Muscle of back (tissue), 13 donors: ENCODE measurements at places on chromosomes 4 and X.
A peak's percentile ranks its signal among the peaks of the same experiment; 100 is the strongest.

DNA sequence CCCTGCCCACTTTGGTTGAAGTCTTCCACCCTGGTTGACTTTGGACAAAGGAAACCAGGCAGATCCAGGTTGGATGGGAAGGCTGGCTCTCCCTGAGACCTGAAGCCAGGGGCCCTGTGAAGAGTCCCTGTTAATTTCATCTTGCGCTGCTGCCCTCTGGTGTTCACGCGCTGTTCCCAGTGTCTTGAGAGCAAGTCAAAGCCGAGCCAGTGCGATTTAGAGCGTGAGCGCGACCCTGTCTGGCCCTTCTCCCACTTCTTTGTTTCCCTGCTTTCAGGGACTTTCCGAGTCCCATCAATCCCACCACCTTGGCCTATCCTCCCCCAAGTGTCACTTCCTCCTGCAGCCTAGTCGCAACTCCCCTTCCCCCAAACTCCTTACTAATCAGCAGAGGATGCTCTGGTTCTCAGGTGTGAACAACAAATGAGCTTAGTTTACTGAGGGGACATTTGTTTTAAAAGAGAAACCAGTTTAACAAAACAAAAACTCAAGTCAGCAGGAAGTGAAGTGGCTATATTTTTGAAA is 25.8 kb upstream of the CHRNA9 start:
- DNase-seq: peak; percentile 78

- DNase-seq: no peak
Observed at GRCh38 chr4:74109870-74110605, 11.0 kb upstream of the CXCL2 start.

DNA sequence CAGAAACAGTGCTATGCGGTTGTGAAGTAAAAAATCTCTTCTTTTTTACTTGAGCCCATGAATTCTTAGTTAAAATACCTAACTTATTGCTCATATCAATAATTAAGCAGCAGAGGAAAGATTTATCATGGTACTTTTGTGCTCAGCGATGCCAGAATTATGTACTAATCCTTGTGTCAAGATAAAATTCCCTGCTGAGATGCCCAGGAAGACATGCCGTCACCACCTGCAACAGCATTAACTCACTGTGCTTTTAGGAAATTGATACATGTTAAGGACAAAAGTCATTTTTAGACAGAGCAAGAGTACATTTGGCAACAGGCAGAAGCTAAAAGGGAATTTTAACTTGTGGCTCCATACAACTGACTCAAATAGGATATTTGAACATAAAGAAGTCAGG is 138.9 kb downstream of the NPNT start:
- no peak for DNase-seq

DNA sequence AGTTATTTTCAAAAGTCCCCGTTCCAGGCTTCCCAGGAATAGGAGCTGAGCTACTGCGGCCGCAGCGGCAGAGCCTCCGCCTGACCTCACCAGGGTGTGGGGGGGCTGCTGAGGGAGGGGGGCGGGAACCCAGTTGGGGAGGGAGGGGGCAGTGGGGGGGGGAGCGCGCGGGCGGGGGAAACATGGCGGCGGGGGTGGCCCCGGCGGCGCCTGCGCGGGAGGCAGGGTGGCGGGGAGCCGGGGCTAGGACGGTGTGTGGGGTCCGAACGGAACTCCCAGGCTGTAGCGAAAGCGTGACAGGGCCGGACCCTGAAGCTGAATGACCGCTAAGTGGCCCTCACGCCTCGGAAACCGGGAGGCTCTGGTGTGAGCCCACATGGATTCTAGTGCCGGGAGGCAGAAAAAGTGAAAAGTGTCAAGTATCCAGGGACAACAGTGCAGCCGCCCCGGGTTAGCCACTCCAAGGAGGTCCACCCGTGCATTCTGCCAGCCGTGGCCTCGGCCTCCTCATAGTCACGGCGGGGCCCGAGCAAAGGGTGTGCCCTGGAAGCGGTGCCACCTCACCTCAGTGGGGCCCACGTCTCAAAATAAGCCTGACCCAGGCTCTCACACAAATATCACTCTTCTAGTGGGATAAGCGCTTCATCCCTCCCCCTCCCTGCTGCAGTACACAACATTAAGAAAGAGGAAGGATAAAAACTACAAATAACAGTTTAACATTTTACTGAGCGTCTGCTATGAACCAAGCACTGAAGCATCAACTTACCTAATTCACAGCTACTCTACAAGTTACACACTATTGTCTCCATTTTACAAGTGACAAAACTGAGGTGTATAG is at the start of gene KLHL13:
TSS of gene KLHL13 (minus strand) at position 98 of the 838 bp plus-strand sequence. CDS start 88,337 bp downstream, outside the sequence.
- peak; percentile 43 for DNase-seq

- DNase-seq: no peak
Observed at GRCh38 chr4:146550161-146550560, 28.4 kb upstream of the SLC10A7 start.

DNA sequence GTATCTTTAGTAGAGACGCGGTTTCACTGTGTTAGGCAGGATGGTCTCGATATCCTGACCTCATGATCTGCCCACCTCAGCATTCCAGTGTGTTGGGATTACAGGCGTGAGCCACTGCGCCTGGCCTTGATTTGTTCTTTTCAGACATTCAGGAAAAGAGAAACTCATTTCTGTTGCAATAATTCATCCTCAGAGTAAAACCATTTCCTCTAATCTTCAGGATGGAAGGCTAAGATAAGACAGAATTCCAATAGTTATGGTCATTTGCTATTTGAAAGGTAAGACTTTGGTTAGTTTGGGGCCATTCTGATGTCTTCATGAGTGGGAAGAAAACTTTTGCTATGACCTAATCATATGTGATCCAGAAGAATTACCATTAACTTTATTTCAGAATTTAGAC is 83.0 kb downstream of the LRP2BP start:
- DNase-seq: no peak

DNA sequence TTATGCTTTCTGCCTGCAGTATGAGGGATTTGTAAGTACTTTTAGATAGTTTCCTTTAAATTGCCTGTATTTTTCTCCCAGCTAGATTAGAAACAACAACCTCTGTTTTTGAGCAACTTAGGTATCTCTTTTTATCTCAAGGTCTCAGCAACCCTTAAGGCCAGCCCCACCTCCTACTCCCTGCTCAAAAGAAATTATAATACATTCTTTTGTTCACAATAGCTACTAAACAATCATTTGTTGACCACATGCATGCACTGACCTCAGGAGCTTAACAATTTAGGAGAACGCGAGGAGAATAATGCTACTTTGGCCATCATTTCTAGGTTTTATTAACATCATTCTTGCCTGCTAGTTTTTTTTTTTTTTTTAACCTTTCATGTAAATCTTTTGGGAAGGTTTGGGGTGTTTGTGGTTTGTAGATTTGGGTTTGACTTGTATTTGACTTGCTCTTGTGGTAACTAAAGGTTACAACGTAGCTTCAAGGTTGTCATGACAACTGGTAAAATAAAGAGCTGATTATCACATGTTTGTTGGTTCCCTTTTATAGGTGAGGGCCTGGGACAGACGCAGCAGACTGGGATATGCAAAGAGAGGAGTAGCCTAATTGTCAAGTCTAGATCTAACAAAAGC is 145.4 kb upstream of the PLAC1 start:
- DNase-seq: no peak

DNA sequence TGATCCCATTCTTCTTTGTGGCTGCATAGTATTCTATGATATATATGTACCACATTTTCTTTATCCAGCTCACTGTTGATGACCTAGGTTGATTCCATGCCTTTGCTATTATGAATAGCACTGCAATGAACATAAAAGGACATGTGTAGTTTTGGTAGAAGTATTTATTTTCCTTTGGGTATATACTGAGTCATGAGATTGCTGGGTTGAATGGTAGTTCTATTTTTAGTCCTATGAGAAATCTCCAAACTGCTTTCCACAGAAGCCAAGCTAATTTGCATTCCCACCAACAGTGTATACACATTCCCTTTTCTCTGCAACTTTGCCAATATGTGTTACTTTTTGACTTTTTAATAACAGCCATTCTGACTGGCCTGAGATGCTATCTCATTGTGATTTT is 278.3 kb downstream of the PCDH18 start:
- DNase-seq: no peak

- DNase-seq: no peak
Observed at GRCh38 chrX:35561985-35562384, 236.2 kb upstream of the MAGEB16 start.

DNA sequence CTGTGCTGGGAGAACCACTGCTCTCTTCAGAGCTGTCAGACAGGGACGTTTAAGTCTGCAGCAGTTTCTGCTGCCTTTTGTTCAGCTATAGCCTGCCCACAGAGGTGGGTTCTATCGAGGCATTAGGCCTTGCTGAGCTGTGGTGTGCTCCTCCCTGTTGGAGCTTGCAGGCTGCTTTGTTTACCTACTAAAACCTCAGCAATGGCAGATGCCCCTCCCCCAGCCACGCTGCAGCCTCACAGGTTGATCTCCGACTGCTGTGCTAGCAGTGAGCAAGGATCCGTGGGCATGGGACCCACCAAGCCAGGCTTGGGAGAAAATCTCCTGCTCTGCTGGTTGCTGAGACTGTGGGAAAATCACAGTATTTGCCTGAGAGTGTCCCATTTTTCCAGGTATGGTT is 133.8 kb upstream of the UBQLN2 start:
- no peak for DNase-seq

DNA sequence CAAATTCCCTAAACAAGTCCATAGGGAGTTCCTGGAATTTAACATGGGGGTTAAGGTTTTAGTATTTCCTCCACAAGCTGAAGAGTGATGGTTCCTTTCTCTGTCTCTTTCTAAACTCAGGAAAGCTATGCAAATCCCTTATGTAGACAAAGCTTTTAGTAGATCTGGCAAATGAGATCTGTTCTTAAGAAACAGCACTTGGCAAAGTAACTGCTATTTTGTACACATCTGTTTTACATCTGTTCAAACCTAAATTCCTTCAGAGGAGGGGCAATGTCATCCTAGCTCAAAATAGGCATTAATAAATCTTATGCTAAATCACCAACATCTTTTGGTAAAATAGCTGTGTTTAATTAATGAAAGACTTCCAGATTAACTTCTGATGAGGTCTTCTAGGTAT is 137.8 kb upstream of the TBC1D9 start:
- peak; percentile 73 for DNase-seq
